NCI-H2171 treated with DMSO at 0.1 percent for 48 hours (cell line): ENCODE measurements at places on chromosomes 2 and 18.

- DNase-seq = no peak
These were observed 29.5 kb downstream of the ANXA4 start for GRCh38 chr2:69771461-69771860.

- DNase-seq = no peak
These were observed 15.3 kb upstream of the PLB1 start for GRCh38 chr2:28480403-28481049.

DNA sequence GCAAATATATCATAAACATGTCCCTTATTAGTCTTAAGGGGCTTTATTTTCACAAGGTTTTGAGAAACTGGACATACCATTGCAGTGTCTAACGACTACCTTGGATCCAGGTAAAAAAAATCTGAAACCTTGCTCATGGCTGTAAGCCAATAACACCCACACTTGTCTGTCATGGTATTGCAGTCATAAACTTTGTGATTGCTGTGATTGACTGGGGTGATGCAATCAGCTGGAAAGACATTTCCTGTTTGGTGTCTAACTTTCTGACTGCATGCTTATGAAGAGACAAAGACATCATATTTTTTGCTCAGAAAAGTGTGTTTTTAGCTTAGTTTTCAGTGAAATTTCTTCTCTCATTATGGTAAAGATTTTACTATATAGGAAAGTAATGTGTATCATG, 635.0 kb downstream of the TSN start:
- no peak for DNase-seq

DNA sequence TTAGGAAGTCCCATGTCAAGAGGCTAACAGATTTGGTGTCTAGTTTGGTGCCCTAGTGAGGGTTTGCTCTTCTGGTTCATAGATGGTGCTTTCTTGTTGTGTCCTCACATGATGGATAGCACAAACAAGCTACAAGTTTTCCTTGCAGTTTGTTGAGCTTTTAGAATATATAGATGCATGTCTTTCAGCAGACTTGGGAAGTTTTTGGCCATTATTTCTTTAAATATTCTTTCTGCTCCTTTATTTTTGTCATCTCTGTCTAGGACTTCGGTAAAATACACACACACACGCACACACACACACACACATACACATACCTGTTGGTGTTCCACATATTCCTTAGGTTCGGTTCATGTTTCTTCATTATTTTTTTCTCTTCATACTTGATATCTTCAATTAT, 81.5 kb upstream of the TEX51 start:
- DNase-seq = no peak

GRCh38 chr2:776487-776886, 99.3 kb upstream of the TMEM18 start:
- no peak for DNase-seq

DNA sequence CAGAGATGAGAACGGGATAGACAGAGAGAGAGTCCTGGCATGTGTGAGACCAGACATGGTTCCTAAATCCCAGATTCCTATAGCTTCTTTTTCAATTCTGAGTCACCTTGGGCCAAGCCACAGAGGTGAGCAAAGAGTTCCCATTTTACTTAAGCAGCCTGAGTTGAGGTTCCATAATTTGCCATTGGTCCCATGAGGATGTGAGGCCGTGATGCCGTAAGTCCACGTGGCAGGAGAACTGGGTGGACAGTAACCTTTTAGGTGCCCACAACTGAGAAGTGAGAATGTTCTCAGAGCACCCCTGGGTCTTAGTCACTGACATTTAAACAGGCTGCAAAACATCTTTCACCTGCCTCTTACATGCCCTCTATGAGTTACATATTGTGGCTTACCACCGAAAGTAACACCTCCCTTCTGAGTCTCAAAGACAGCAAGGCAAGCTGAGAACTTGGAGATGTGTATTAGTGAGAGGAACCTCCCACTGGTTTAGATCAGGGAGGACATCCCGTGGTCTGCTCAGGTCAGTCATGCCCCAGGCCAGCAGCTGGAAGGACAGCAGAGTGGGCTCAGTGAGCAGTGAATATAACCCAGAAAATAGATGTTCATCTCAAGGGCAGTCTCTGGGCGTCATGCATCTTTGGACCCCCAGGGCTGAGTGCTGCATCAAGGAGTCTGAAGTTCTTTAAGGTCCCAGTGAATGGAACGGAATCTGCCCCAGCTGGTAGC, 127.9 kb upstream of the LGALSL start:
- DNase-seq = no peak
